ENCODE measurements at places on chromosomes 4 and X.

DNA sequence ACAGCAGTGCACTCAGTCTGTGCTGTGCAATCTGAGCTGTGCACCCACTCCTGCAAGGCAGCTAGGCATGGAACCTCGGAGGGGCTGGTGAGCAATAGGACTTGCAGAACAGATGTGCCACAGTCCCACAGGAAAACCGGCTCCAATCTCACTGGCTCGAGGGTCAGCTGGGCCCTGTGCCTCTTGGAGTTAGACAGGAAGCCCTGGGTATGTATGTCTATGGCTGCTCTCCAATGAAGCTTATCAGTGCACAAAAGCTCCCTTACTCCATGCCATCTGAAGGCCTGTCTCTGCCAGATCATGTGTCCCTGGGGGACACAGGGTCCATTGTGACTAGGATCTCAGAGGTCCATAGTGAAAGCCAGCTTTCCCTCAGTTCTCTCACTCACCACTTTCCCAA is 335.8 kb downstream of the SH3BGRL start:
- no peak for DNase-seq

GRCh38 chr4:77619408-77619807 is 13.8 kb downstream of the CXCL13 start:
- no peak for DNase-seq

DNA sequence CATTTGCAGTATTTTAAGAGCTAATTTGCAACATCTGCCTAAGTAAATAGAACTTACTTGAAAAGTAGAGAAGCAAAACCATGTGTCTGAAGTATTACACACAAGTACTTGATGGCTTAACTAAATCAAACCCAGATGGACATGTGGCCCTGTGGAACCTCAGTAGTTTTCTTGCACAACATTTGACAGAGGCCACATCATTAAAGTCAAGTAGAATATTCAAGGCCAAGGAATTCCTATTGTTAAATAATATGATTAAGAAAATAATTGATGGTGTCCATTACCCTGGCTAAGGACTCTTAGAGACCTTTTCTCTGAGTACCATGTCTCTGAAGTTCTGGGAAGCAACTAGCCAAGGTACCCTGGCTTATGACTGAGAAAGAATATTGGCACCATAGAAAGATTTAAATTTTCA is 135.4 kb upstream of the OTUD4 start:
- no peak for DNase-seq

- DNase-seq, result no peak
Measured at GRCh38 chrX:13007519-13008188, 32.7 kb downstream of the TMSB4X start.

DNA sequence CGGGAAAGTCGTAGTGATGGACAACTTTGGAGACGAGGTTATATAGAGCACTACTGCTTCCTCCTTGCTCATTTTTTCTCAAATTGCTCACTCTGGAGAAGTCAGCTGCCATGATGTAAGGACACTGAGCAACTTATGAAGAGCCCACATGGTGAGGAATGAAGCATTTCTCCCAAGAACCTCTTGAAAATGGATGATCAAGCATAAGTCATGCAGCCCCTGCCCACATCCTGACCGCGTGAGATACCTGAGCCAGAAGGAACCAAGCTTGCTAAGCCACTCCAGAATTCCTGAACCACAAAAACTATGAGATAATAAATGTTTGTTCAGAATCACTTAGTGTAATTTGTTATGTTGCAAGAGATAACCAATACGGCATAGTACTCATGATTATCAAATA is 42.8 kb downstream of the PDE5A start:
- DNase-seq, result no peak

GRCh38 chr4:173074501-173074946 is 94.1 kb upstream of the GALNT7 start:
- no peak for DNase-seq

- DNase-seq, result no peak
Measured at GRCh38 chr4:112818594-112818965, 181.6 kb downstream of the LARP7 start.

DNA sequence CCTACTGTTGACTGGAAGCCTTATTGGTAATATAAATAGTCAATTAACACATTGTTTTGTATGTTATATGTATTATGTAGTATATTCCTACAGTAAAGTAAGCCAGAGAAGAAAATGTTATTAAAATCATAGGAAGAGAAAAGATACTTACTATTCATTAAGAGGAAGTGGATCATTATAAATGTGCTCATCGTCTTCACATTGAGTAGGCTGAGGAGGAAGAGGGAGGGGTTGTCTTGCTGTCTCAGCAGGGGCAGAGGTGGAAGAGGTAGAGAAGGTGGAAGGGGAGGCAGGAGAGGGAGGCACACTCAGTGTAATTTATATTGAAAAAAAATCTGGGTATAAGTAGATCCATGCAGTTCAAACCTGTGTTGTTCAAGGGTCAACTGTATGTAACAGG is 10.6 kb downstream of the CDKL5 start:
- DNase-seq, result no peak

DNA sequence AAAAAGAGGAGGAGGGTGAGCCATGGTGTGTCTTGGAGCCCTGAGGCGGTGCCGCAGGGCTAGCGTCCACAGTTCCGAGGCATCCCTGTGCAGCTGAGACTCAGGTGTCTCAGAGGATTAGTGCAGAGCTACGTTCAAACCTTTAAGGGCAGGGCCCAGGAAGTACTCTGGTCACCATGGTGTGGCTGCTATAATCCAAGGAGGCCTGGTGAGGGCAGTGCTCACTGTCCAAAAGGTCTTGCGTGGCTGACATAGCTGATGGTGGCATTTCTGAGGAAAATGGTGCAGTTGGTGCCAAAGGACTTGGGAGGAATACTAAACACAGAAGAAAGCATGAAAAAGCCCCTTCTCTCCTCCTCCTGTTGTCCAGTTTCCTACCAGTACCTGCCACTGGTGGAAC is 146.9 kb downstream of the DCHS2 start:
- no peak for DNase-seq

DNA sequence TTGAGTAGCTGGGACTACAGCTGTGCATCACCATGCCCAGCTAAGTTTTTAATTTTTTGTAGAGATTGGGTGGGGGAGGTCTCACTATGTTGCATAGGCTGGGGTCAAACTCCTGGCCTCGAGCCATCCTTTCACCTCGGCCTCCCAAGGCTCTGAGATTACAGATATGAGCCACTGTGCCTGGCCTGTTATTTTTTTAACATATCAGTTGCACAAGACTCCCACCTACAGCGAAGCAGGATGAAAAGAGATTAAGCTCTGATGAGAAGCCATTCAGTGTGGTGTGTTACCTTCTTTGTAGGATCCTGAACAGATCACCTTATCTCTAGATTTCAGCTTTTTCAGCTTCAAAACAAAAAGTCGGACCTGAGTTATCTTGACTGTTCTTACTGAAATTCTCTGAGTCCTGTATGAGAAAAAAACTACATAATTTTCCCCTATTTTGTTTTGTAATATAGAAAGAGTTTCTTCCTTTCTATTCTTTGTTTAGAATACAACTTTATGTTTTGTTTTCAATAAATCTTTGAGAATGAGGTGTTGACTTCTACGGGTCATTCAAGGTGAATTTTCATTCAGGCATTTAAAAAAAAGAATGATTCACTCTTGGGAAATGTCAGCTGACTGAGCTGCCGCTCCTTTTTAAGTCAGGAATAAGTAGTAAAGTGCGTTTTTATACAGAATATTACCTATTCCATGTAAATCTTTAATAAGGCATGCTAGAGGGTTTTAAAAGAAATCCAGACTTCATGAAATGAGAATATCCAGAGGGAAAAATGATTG is 134.6 kb downstream of the ARSF start:
- no peak for DNase-seq

- DNase-seq, result no peak
Measured at GRCh38 chr4:5127556-5127955, 76.3 kb downstream of the STK32B start.

DNA sequence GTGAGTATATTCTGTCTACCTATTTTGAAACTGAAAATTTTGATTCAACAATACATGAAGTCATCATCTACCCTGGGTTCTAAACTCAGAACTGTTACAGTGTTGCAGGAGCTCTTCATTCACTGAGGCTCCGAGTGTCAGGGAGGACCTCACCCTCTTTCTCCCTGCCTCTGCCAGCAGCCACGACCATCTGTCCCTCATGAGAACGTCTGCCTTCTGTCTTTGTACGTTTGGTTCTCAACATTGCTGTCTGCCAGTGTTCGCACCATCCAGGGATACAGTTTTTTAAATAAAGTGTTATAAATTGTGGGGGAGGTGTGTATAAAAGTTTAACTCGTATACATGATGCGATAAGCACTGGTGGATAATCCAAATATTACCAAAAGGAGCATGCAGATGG is 55.5 kb downstream of the TRAPPC11 start:
- DNase-seq, result no peak

DNA sequence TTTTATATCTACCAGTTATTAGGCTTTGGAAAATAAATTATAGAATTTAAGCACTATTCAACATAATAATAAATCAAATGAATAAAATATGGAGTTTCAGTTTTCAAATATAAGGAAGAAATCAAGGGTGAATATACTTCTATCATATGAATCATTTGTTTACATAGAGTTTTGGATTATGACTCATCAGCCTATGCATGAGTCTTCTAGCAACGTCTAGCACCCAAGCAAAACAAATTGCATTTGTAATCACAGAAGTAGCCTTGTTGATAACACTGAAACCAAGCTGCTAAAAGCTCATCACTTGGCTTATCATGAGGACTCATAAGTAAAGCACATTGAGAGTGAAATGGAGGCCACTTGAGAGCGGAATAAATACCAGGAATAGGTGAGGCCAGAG is 434.6 kb downstream of the PCDH11X start:
- DNase-seq, result no peak

GRCh38 chr4:125456075-125456474 is 141.3 kb downstream of the FAT4 start:
- DNase-seq, result no peak

DNA sequence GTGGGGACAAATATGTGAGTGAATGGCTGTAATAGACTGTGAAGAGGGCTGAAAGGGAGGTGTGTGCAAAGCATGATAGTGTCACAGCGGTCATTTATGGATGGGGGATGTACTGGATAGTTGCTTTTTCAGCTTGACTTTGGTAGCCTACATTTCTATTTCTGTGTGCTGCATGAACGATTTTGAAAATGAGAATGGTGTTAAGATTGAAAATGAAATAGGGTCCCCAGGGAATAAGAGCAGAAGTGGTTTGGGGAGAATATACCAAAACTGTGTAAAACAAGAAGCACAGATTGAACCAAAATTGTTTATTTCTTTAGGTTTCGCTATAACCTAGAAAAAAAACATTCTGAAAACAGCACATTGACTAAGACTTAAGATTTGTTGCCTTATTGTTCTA is 58.8 kb upstream of the CLNK start:
- no peak for DNase-seq

DNA sequence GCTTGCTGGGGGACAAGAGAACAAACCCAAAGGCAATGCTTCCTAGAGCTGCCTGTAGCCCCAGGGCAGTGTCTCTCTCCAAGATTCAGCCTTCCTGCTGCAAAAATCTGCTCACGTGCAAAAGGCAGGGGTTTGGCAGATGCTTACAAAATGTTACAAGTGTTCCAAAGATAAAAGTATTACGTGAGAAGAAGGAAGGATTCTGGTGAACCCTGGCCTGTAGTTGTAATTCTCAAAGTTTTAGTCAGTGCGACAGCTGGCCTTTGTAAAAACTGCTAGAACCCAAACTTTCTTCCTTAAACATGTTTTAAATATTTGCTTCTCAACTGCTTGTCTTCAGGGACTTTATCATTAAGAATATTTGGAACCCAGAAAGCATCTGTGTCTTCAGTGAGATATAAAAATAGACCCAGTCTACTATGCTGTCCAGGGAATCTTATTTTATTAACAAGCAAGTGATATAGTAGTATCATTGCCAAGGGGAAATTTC is 232.3 kb downstream of the FRMPD4 start:
- DNase-seq, result no peak

- DNase-seq, result no peak
Measured at GRCh38 chr4:170038232-170038631, 12.0 kb upstream of the MFAP3L start.

GRCh38 chr4:132227151-132227856 is 921.8 kb upstream of the PCDH10 start:
- no peak for DNase-seq

DNA sequence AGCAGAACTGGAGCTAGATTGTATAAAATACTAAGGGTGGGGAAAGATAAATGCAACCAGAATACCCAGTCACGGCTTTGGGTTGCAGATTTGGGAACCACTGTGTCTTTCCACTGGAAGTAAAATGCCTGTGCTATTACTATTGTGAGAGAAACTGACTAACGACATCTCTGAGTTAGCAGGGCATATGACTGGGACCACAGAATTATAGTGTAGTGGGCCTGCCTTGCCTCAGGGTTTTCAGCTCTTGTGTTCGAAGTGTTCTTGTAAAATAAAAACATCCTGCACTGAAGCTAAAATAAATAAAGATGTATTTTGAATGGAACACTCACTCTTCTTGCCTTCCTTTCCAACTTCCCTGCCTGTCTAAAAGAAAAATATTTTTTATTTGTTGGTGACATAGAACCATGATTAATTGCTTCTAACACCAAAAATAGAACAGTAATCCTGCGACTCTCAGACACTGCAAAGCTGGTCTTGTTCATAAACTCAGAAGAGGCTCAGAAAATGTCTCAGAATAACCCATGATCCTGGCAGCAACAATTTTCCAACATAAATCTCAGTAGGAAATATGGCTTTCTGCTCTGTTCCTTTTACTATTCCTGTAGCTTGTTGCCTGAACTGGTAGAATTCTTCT is 104.2 kb downstream of the FAM47B start:
- DNase-seq, result no peak

GRCh38 chrX:40968180-40968579 is 117.1 kb upstream of the USP9X start:
- DNase-seq, result no peak

- no peak for DNase-seq
Measured at GRCh38 chr4:25756503-25756902, 100.9 kb downstream of the SLC34A2 start.

GRCh38 chrX:3468031-3468430 is 121.6 kb upstream of the MXRA5 start:
- no peak for DNase-seq

GRCh38 chr4:153541456-153542096 is 75.4 kb downstream of the TMEM131L start:
- no peak for DNase-seq

- no peak for DNase-seq
Measured at GRCh38 chr4:15233626-15234025, 194.2 kb upstream of the C1QTNF7 start.

DNA sequence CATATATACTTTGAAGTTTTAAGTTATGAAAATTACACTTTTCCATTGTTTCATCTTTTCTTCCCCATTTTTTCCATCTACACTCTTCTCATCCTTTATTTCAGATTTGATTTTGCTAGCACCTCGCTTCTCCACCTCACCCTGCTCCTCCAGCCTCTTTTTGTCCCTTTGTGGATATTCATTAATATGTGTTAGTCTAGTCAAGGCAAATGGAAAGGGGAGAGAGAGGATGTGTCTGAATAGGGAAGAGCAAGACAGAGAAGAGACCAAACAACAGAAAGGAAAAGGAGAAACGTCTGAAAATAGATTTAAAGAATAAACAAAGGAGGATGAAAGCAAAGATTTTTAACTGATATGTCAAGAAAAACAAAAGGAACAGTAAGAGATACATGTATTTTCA is 24.1 kb downstream of the GPM6A start:
- DNase-seq, result no peak

- no peak for DNase-seq
Measured at GRCh38 chrX:70168238-70169188, 8.8 kb upstream of the DGAT2L6 start.

GRCh38 chrX:110215411-110215810 is 102.5 kb downstream of the AMMECR1 start:
- no peak for DNase-seq

- no peak for DNase-seq
Measured at GRCh38 chr4:39062094-39062769, at the start of gene KLHL5. Gene KLHL5, plus strand, starts transcription at chr4:39062232. Its CDS starts 421 bp downstream, at chr4:39062653.

All from NCI-H2107 (cell line).